Activated CD4-positive, alpha-beta T cell treated with anti-CD3 and anti-CD28 coated beads for 24 hours (primary cell): ENCODE measurements at places on chromosomes 2 and 18.

DNA sequence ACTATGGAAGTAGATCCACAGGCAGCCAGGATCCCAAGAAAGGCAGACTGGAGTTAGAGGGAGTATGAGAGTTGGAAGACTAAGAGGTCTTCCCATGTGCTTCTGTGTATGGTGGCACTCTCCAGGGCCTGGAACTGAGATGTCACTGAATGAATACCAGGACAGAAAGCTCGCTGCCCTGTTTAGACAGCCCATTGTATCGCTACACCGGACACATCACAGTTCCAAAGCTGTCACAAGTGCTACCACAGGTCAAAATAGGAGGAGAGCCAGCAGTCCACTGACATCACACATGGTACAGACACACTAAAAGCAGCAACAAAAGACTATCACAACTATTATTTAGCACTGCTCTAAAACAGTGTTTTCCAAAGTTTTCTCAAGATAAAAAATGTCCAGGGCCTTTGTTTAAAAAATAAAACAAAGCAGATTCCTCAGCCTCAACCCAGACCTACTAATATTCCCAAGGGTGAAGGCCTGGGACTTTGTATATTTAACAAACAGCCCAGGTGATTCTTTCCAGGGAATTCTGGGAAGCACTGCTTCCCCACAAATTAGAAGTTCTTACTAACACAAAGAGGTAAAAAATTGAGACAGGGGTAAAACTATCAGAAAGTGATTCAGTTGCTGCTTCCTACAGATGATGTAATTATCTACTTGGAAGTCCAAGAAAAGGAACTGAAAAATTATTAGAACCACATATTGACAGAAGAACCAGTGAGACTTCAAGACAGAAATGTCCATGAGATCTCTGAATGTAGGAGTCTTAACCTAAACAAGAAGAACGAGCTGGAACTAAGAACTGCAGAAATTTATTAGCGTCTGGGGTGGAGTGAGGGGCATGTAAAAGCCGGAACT is 116.0 kb downstream of the DTNB start:
- DNase-seq = no peak

DNA sequence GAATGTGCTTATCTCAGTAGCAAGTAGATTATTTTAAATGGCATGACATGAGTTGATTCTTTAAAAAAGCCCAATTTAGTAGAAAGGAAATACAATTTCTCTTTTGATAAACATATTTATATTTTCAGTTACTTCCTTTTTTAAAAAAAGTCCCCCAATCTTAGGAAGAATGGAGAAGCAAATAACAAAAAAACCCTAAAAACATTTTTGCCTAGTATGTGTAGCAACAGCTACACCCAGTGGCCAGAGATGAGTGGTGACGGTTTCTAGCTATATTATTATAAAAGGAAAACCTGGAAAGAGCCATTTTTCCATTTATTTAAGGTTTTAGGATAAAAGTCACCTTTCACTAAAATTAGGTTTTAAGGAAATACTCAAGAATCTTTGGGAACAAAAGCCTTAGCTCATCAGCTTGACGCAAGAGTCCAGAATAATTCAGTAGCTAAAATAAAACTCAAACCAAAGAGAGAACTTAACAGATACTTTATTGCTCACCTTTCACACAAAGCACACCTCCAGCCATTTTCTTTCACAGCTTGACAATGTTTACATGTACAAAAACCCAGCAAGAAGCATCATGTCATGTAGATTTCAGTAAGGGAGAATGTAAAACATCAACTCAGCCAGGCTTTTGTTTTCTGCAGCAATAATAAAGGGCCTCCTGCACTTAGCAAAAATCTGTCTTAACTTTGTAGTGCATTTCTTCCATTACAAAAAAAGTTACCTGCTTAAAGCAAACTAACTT is 15.7 kb downstream of the FAM98A start:
- no peak for DNase-seq

GRCh38 chr2:215958257-215958656 is 55.1 kb downstream of the MREG start:
- no peak for DNase-seq

DNA sequence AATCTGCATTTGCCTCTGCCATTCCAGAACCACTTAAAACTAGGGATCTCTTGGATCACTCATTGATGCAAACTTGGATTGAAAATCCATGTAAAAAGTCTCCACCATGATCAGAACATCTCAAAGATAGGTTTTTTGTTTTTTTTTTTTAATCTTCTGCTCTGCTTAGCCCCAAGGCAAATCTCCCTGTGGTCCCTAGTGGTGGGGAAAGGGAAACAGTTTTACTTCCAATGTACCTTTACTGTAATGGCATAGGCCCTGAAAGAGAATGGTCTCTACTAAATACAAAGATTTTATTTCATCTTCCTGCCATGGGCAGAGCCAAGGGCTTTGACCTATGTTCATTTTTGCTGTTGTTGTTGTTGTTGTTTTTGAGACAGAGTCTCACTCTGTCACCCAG is 78.4 kb downstream of the KANSL1L start:
- no peak for DNase-seq

GRCh38 chr2:61585383-61585782 is 47.2 kb upstream of the XPO1 start:
- DNase-seq = no peak

GRCh38 chr2:4020153-4020552 is 316.8 kb downstream of the DCDC2C start:
- no peak for DNase-seq

GRCh38 chr2:172819943-172820342 is 84.3 kb downstream of the RAPGEF4 start:
- no peak for DNase-seq

GRCh38 chr18:52499644-52500043 is 159.6 kb downstream of the DCC start:
- no peak for DNase-seq

DNA sequence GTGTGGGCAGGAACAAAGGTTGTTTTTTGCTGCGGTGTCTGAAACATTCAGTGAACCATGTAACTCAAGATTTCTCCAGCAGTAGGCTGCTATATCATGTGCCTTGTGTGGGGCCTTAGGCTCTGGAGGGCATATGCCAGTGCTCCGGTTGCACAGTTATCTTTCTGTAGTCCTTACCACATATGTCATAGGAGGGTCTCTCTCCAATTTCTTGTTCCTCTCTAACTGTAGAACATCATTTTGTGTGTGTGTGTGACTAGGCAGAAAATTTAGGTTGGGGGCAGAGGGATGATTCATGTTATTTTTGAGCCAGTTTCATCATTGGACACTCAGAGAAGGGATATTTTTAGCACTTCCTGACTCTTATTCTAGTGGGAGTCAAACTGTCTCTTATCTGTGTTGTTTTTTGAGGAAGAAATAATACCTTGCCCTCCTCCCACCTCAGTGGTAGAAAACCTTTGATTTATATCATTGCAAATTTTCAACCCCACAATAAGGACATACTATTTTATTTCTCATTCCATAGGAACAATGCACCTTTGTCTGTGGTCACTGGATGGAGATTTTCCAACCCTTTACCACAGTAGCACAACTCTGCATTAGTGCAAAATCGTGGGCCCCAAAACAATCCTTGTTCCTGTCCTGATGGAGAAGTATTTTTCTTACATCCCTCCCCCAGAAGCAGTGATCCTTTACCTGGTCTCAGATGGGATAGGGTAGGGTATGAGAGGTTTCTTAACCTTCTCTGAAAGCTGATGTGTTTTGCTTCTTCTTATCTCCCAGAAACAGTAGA is 113.9 kb downstream of the CCDC74A start:
- DNase-seq = no peak

GRCh38 chr2:209821806-209822205 is 50.2 kb downstream of the UNC80 start:
- no peak for DNase-seq

DNA sequence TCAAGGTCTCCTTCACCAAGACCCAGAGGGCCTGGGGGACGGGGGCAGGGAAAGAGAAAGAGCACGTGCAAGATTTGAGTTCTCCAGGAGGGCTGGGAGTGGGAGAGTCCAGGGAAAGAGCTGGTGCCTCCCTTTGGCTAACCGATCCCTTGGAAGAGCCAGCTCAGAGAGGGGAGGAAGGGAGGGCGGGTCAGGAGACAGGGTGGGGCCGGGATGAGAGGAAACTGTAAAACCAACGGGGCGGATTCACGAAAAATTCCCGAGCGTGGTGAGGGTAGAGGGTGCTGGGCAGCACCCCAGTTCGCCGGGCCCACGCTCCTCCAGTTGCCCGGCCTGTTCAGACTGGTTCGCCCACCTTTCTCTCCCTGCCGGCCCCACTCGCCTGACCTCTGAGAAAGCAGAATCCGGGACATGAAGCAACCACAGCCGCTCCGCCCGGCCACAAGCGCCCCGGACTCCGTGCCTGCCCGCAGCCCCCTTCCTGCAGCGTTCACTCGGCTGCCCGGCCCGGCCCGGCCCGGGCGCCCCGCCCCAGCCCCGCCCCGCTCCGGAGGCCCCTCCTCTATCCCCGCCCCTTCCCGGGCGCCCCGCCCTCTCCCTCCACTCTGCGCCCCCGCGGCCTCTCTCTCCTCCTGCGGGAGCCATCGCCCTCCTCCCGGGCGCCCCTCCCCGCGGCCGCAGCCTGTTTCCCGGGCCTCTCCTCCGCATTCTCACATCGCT is 230.9 kb upstream of the SMAD2 start:
- DNase-seq = peak; percentile 42

DNA sequence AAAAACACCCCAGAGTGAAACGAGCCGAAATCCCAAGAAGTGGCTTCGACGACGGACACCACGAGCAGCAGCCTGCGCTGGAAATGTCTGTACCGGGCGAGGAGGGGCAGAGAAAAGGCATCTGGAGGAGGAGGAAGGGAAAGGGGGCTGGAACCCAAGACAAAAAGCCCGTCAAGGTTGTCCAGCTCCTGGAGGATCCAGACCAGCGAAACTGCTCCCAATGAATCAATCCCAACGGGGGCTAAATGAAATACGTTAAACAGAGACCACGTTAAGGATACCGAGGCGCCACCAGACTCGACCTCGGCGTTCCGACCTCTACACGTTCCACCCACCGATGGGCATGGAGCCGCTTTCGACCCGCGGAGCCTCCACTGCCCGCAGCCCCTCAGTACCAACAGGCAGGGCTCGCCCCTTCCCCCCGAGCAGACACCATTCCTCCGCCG is 400 bp downstream of the CCDC88A start:
- DNase-seq = peak; percentile 10

DNA sequence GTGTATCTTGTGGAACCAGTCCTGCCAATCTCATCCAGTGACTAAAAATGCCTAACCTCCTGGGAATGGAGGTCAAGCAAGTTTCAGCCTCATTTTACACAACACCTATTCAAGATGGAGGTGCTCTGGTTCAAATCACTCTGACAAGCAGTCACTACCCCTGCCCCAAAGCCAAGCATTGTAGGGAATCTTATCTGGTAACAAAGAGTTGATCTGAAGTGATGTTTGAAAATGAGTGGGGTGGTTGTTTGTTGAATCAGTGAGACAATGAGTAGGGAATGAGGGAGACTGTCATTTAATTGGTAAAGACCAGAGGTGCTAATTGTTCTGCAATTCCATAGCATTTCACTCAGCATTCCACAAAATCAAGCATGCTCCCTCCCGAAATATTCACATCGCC is 132.0 kb downstream of the RND3 start:
- no peak for DNase-seq

- peak; percentile 36 for DNase-seq
Observed at GRCh38 chr2:84781942-84782716, 98.8 kb downstream of the TRABD2A start.

DNA sequence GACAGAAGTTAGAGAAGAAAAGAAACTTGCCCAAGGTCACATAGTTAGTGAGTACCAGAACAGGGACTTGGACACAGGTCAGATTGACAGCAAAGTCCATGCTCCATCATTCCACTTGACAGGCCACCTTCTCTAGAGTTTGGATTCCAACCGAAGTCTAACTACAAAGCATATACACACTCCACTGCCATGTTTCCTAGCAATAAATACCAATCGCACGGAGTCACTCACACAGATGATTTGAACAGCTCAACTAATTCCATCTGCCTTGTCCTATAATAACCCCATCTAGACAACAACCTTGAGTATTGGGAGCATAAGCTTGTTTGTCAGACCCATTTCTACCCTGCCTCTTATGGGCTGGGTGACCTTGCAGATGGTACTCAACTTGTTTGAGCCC is 334.6 kb upstream of the MGAT5 start:
- no peak for DNase-seq

DNA sequence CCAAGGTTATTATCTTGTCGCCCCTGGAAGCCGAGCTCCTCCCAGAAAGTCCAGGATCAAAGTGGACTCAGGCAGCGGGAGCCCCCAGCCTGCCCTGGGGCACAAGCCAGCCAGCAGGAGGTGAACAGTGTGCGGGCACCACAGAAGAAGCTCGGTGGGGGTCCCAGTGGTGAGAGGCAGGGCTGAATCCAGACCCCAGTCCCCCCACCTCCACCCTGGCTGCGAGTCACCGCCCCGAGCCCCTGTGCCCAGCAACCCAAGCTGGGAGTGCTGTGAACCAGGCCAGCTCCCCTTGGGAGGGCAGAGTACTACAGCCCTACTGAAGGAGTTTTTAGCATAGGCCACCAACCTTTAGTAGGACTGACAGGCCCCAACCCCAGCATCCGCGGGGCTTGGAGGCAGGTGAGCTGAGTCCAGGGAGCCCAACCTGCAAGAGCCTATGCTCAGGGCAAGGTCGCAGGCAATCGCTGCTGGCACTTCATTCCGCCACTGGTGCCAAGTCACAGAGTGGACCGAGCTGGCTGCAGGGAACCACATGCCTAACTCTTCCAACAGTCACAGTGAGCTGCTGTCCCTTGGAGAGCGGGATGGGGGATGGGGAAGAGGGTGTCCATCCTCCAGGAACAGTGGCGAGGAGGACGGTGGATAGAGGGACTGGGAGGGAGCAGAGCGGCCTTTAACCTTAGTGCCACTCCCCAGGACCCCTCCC is 3.0 kb downstream of the PIEZO2 start:
- DNase-seq = no peak

- DNase-seq = no peak
Observed at GRCh38 chr2:66771359-66771976, 336.5 kb downstream of the MEIS1 start.

DNA sequence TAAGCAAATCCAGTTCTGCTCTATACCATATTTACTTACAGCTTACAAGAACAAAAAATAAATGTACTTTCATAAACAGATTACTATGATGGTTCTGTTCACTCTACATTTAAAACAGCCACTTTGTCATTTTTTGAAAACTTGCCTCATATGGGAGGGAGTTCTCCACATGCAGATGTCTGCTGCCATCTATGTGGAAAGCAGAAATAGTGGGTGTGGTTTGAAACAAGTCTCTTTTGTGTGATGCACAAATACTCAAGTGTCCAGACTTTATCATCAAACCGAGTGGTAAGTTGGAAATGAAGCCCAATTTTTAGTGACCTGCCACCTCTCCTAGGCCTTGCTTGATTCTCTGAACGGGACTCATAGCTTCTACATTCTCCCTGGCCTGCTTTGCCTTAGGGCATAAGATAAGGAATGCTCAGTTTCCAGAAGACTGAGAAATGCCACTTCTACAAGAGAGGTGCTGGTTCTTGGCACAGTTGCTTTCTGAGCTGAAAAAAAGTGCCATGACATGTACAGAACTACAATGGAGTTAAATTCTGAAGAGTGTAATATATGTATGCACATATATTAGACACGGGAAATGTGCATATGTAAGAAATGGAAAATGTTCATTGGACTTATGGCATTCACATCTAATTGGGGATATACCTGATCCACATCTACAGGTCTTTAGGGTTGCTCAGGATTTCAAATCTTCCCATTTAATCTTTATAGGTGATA is 221.0 kb downstream of the SLC8A1 start:
- DNase-seq = no peak

- DNase-seq = no peak
Observed at GRCh38 chr2:167289651-167290410, 401.6 kb downstream of the XIRP2 start.
